COR-L47 (cell line): ENCODE measurements at places on chromosomes 7 and 10.
A peak's percentile ranks its signal among the peaks of the same experiment; 100 is the strongest.

DNA sequence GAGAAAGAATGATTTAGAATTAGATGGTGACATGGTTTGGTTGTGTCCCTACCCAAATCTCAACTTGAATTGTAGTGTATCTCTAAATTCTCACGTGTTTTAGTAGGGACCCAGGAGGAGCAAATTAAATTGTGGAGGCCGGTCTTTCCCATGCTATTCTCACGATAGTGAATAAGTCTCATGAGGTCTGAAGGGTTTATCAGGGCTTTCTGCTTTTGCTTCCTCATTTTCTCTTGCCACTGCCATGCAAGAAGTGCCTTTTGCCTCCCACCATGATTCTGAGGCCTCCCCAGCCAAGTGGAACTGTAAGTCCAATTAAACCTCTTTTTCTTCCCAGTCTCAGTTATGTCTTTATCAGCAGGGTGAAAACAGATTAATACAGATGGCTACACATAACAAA lies 167.4 kb upstream of the SVIL start:
- no peak for DNase-seq

GRCh38 chr10:19488592-19489280 lies 327.5 kb upstream of the PLXDC2 start:
- no peak for DNase-seq

GRCh38 chr7:117781707-117782106 lies 91.5 kb downstream of the CTTNBP2 start:
- DNase-seq: no peak

DNA sequence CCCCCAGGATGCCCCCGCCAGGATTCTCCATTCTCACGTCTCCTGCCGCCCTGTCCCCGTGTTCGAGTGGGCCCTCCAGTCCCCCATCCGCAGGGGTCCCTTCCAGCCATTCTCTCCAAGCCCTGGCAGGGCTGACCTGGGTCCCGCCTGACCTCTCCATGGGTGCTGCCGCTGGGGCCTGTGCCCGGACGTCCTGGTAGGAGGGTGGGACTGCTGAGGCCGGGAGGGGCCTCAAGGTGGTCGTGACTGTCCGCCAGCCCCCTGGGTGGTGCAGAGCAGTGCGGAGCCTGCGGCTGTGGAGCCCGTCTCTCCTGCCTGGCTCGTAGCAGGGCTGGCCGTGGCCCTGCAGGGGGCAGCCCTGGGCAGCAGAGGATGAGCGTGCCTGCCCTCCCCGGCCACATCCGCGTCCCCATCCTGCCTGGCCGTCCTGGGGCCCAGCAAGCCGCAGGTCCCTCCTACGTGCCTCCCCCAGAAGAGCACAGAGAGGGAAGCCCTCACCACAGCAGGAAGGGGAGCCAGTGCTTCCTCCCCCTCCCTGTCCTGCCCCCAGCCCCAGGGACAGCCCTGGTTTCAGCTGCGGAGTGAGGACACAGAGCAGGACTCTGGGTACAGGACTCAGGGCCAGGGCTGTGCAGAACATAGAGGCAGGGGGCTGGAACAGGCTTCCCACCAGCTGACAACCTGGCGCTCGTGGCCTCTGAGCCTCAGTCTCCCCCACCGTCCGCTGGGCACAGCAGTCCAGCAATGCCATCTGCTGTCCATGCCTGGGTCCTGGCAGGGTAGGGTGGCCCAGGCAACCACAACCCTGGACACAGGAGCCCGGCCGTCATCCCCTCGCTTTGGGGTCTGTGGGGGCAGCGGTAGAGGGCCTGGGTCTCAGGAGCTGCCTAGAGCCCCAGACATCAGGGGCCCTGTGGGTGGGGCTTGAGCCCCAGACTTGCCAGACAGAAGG lies 1.5 kb upstream of the GRIFIN start:
- no peak for DNase-seq

DNA sequence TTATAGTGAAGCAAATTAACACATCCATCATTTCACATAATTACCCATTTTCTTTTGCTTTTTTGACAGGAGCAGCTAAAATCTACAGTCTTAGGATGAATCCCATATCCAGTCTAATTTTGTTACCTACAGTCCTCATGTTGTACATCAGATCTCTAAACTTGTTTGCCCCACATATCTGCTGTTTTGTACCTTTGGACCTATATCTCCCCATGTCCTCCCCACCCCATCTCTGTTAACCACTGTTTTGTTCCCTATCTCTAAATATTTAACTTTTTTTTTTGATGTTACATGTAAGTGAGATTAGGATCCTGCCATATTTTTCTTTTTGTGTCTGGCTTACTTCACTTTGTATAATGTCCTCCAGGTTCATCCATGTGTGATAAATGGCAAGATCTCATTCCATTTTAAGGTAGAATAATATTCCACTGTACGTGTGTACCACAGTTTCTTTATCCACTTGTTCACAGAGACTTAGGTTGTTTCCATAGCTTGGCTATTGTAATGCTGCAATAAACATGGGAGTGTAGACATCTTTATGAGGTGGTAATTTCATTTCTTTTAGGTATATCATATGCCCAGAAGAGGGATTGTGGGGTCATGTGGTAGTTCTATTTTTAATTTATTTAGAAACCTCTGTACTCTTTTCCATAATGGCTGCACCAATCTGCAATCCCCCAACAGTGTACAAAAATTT lies 19.6 kb downstream of the NPVF start:
- DNase-seq: no peak

- DNase-seq: no peak
Measured at GRCh38 chr7:26709210-26709990, 155.0 kb downstream of the SKAP2 start.

GRCh38 chr7:4650433-4651047 lies 31.6 kb upstream of the FOXK1 start:
- DNase-seq: no peak

DNA sequence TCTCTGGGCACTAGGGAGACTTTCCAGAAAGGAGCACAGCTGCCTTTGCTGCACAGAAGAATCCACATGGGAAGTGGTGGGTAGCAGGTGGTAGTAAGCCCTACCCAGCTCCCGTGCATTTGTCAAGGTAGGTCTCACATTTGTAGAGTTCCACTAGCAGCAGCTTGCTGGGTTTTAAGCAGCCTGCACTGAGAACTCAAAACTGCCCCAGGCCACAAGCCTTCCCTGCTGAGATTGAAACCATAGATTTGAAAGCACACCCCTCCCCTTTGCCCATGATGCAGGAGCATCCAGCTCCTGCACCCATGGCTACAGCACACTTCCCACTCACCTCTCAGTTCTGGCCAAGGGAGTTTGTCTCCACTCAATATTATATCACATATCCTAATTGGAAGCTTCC lies 604.5 kb upstream of the STEAP1 start:
- no peak for DNase-seq

DNA sequence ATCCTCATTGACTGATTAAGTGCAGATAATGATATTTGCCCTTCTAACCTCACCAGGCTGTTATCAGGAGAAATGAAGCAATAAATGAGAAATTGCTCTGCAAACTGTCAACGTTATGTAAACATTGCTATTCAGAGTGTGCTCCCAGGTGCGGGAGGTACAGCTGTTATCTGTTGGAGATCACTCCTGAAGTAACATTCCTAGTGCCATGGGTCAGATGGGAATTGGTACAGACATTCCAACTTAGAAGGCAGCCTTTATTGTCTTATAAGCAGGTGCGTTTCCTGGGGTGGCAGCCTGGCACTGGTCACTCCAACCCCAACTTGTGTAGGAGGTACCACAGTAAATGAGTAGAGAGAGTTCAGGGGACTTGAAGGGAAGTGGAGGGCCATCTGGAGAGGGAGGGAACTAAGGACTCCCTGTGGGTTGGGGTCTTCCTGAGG lies 36.8 kb downstream of the HK1 start:
- no peak for DNase-seq

DNA sequence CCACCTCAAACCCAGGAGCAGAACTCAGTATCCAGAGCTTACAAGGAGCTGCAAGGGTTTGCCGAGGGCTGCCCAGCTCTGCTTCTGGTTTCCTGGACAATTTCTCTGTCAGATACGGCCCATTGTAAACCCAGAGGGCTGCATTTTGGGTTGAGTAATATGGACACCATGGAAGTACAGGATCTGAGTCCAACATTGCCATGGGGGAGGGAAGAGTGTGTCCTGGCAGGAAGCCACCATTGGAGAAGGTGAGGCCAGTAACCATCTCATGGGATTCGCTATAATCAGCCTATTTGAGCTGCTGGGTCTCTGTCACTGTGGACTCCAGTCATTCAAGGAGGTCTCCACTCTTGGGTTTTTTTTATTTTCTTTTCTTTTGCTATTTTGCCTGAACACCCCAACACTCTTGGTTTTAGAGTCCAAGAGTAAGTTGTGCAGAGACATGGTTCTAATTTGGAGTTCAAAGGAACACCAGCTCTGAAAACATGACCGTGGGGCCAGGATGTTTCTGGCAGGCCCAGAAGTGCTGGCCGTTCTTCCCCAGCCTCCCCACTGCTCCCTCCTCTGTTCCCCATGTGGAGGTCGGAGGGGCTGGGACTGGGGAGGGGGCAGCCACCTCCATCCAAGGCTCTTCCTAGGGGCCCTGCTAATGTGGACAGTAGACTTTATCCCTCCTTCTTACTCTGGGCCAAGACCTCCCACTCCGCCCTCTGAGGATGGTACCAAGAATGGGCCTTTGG lies 46.2 kb downstream of the CHST3 start:
- no peak for DNase-seq

GRCh38 chr7:80478683-80479082 lies 33.2 kb downstream of the GNAT3 start:
- DNase-seq: no peak

DNA sequence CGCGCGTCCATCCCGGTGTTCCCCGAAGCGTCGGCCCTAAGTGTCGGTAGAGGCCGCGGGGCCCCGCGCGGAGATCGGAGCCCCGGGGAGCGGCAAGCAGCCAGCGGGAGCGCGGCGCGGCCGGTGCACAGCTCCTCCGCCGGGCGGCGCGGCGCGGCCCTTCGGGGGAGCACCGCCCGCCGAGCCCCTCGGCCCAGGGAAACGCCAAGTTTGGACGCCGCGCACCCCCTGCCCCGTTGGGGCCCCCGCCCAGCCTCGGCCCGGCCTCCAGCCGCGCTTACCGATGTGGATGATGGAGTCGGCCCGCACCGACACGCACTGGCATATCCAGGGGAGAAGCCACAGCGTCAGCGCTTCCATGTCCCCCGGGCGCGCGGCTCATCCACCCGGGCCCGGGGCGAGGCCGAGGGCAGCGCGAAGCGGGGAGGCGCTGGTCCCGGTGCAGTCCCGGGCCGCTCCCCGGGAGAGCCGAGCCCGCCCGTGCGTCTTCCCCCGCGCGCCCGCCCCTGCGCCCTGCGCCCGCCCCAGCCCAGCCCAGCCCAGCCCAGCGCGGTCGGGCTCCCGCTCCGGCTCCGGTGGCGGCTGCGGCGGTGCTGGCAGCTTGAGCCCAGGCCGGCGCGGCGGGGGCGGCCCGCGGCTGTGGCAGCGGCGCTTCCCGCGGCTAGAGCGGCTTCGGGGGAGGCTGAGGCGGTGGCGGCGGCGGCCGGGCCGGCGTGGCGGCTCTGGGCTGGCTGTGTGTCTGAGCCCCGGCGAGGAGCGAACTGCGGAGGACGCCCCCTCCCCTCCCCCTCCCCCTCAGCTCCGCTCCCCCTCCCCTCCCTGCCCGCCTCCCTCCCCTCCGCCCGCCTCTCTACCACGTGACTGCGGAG lies at the start of gene GRID1:
Gene GRID1 (minus strand): TSS at position 763 of the 869 bp plus-strand sequence.
- no peak for DNase-seq

GRCh38 chr7:149071641-149072437 lies 18.7 kb downstream of the ZNF786 start:
- DNase-seq: no peak

GRCh38 chr7:117974891-117975290 lies 101.7 kb upstream of the CTTNBP2 start:
- DNase-seq: no peak

GRCh38 chr10:122181041-122181732 lies 89.9 kb upstream of the BTBD16 start:
- DNase-seq: no peak

DNA sequence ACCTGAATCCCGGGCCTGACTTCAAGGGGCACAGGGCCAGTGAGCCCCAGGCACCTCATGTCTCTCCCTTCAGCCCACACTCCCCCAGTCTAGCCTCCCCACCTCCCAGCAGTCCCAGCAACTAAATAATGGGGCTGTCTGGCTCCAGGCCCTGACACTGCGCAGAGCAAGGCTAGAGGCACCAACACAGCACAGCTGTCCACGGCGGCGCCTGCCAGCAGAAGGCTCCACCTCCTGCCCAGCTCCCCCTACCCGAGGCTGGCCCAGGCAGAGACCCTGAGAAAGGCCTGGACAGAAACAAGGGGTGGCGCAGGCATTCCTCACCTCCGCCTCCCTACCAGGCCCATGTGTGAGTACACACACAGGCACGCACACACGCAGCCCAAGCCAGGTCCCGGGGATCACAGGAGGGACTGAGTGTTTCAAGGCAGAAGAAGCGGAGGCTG lies 6.1 kb downstream of the KCNH2 start:
- peak; percentile 73 for DNase-seq

DNA sequence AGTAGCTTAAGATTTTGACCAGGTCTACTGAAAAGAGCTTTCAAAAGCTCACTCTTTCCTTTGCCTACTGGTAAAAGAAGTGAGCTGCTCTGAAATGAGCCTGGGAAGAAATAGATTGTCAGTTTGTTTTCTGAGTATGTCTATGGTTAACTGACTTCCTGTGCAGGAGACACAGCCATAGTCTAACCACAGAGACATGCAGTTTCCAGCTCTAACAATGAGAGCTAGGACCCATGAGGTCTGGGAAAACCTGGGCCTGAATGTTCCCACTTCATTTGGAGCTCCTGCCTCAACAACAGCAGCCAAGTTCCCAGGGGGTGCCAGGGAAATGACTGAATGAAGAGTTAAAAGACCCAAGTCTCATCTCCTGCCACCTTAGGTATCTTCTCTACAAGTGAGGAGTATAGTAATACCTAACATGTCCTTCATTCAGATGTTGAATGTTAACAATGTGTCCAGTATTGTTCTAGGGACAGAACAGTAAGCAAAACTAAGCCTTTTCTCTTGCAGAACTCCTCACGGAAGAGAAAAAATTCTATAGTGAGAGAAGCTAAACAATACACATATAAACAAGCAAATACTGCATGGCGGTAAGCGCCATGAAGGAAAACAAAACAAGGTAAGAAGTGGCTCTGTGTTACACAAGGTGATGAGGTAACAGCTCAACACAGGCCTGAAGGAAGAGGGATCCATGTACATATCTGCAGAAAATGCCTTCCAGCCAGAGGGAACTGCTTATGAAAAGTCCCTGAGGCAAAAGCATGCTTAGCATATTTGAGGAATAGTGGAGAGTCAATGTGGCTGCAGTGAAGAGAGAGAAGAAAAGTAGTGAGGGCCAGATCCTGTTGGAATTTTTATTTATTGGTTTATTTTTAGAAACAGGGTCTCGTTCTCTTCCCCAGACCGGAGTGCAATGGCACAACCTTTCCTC lies 26.4 kb upstream of the ANKRD1 start:
- no peak for DNase-seq
